IMR-90 (cell line): ENCODE measurements at places on chromosomes 4 and X. TPM values are rescaled to one million over a fixed set of nuclear protein-coding genes. Genes with fewer than 3 reads are reported as not detected.

ZNF732 gene
- not detected in 2 replicates for polyA plus RNA-seq

SAGE1 gene
- not detected in 2 replicates for polyA plus RNA-seq

NUDT10 gene
- polyA plus RNA-seq, result 0.79 and 0.91 TPM in 2 replicates

SSX4 gene
- not detected in 2 replicates for polyA plus RNA-seq

FDCSP gene
- polyA plus RNA-seq, result not detected in 2 replicates

NLGN4X gene
- not detected in 2 replicates for polyA plus RNA-seq

BEX1 gene
- 0.27 and 0.49 TPM in 2 replicates for polyA plus RNA-seq

MSL3 gene
- 19.6 TPM in 2 replicates for polyA plus RNA-seq

MAGEB2 gene
- not detected in 2 replicates for polyA plus RNA-seq
